ENCODE measurements at places on chromosomes 2 and 18. TPM values are rescaled to one million over a fixed set of nuclear protein-coding genes. Genes with fewer than 3 reads are reported as not detected.

DNA sequence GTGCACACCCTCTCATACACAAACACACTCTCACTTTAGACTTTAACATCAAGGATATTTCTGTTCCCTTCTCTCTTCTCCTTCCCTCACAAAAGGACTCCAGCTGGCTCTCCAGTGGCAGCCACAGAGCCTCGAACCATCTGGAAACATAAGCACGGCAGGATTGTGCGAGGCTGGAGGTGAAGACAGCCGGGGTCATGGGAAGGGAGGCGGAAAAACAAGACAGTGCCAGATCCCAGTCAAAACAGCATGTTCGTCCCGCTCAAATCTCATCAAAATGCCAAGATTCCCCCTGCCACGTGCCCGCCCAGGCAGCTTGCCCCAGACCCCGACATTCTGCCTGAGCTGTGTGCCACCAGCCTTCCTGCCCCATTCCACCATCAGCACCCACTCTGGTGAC lies 180.3 kb downstream of the ZBTB7C start:
- no peak for DNase-seq

DNA sequence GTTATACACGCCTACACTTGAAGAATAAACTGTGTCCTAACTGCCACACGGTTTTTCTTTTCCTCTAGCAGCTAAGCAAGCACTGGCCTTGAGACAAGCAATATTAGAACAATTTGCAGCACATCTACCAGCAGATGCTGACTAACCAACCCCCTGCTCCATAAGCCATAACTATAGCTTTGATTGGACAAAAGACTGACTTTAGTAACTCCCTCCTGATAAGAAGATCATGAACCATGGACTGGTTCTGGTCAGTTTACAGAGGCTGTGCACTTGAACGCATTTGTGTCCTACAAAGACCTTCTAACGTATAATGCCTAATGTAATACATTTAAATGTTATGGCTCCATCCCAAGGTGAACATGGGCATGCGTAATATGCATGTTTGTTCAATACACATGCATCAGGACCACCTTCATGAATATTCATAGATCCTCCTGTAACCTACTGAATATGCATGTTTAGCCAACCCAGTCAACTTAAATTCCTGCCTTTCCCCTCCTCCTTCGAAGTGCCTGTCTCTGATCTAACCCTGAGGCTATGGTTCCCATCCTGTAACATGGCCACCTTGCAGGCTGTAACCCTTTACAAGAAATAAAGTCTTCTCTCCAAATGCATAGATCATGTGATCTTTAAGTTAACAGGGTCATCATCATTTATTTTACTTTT lies 26.5 kb downstream of the SLC4A5 start:
- no peak for DNase-seq

DNA sequence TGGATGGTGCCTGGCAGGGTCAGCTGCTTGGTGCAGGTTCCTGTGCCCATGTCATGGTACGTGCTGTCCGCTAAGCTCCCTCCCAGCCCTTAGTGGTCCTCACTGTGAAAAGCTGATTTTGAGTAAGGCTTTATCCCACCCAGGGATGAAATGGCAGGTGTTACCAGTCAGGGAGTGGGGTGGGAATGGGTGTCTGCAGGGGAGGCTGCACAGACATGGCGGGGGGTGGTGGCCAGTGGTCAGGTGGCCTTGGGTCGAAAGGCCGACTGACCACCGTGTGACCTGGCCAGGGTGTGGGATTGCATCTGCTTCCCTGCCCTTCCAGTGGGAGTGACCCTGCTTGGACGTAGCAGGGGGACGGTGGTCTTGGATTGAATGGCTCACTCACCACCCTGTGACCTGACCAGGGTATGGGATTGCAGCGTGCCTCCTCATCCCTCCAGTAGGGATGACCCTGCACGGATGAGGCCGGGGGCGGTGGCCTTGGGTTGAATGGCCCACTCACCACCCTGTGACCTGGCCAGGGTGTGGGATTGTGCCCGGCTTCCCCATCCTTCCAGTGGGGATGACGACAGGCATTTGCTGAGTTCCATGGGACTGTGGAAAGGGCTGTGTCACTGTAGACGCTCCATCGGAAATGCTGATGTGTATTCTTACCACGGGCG lies 29.8 kb downstream of the AGAP1 start:
- DNase-seq = no peak

DNA sequence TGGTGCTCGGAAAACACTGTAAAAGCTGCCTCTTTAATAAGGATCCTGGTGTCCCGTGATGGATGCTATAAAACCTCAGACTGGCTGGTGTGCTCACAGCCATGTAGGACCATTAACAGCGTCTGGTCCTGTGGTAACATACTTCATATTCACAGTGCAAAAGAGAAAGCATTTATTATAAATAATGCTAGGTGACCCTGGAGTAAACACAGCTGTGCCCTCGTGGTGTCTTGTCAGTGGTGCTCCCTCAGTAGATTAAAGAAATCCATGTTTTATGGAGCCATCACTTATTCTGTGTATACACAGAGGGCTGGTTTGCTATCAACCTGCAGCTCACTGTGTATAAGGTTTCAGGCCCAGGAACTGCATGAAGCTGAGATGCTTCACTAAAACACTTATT lies 106.9 kb downstream of the CDK15 start:
- no peak for DNase-seq

GRCh38 chr2:158676696-158677095 lies 118.4 kb upstream of the DAPL1 start:
- DNase-seq = no peak

- DNase-seq = no peak
Measured at GRCh38 chr2:128751746-128752145, 433.1 kb upstream of the HS6ST1 start.

DNA sequence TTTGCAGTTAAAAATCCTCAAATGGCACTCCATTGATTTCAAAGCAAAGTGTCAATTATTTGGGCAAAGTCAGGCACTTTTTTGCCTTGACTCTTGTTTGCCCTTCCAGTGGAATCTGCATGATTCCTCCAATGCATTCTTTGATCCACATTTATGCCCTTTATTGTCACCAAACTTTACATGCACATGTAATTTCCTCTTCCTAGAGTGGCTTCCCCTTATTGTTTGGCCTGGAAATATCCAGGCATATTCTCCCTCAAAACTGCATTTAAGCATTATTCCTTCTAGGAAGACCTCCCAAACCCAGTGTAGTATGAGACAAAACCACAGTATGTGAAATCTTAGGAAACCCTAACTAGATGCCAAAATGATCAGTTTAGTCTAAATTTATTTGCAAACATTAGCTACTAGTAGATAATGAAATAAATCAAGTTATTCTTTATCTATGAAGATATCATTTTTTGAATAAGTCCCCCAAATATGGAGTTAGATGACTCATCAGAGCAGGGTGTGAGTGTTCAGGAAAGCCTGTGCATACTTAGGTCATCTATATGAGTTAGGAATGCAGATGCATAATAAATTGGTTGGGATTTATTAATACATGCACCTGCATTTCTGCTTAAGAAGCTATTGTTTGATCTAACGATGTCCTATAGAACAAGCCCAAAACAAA lies 433.3 kb upstream of the TCF4 start:
- DNase-seq = no peak

DNA sequence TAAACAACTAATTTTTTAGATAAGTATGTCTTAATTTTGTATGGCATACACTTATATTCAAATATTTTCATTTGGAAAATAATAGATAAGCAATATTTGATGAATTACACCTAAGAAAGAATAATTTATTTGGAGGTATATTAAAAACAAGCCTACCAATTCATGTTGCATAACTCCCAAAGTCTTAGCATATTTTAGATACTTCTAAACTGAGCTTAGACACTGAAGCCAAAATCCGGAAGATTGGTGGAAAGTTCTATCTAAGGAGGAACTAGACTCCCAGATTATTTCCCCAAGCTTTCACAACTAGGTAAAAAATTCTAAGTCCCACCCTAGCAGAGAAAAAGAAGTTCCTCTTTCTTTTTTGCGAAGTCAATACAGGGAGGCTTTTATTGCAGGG lies 221.0 kb upstream of the MMADHC start:
- no peak for DNase-seq

DNA sequence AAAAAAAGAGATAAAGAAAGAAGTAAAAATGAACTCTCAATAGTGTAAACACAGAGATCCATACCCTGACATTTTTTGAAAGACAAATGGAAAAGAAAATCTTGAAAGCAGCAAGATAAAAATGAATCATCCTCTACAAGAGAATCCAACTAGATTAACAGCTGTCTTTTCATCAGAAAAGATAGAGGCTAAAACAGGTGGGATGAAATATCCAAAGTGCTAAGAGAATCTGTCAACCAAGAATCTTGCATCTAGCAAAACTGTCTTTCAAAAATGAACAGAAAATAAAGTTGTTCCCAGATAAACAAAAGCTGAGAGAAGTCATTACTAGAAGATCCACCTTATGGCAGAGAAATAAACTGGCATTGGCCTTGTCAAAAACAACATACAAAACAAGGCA lies 117.3 kb upstream of the MAPRE2 start:
- DNase-seq = no peak

GRCh38 chr18:25771796-25772195 lies 318.6 kb downstream of the SS18 start:
- DNase-seq = no peak

DNA sequence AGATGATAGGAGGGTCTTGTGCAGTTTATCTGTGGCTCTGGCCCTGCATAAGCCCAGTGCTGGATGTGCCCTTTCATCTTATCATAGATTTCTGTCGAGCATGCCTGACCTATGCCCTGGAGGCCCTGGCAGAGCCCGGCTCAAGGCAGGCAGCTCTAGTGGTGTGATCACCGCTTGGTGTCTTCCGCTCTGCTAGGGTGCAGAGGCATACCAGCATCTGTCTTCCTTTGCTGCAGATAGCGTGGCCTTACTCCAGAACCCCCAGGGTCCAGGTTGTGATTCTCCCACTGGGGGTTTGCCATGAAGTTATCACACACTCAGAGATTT lies 13.7 kb upstream of the TRAF3IP1 start:
- DNase-seq = no peak

GRCh38 chr2:223270548-223270947 lies 218.6 kb downstream of the KCNE4 start:
- no peak for DNase-seq

- no peak for DNase-seq
Measured at GRCh38 chr2:181673173-181673572, 7.1 kb downstream of the NEUROD1 start.

- peak; percentile 1 for DNase-seq
Measured at GRCh38 chr18:26052505-26052904, 37.9 kb downstream of the SS18 start.

- no peak for DNase-seq
Measured at GRCh38 chr18:71106701-71107100, 817.9 kb downstream of the SOCS6 start.

DNA sequence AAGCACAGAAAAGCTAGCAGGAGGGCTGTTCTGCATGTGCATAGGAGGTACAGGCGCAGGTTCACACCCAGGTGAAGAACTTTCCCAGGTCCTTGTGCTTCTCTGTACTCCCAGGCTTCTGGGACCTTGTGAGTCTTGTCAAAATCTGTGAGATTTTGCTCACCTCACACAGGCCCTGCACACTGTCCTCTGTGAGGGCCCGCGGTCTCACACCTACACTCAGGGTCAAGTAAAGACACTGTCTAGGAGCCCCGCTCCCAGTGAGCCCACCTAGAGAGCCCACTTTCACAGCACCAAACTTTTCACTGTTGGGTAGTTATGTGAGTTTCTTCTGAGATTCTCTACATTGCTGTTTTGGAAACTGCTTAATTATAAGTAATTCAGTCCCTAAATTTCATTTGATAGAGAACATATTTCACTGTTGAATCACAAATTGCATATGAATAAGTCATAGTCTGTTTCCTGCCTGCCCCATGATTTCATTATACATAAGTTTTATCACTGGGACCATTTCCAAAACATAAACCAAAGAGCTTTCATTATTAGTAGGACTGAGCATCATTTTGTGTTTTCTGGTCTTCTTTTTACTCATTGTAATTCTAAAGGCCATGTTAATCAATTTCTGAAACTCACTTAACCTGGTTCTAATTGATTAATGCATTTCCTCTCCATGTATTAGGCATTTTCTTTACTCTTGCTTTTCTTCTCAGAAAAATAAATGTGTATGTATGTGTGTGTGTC lies 234.2 kb upstream of the SPOPL start:
- DNase-seq = peak; percentile 86

- DNase-seq = peak; percentile 36
Measured at GRCh38 chr2:160261732-160262131, 61.7 kb upstream of the ITGB6 start.

AOX1 gene
- polyA plus RNA-seq = 49.9 TPM

HES6 gene
- polyA plus RNA-seq = 0.82 TPM

C1QL2 gene
- polyA plus RNA-seq = not detected

GPR35 gene
- 0.09 TPM for polyA plus RNA-seq
